Uterus (tissue), 4 donors: ENCODE measurements at places on chromosomes 5 and 9. TPM values are rescaled to one million over a fixed set of nuclear protein-coding genes. Genes with fewer than 3 reads are reported as not detected.

GRCh38 chr5:160175438-160176218 lies 53.7 kb upstream of the FABP6 start:
- peak; percentile 76 for DNase-seq

Gene FOCAD
- 24.1 TPM for total RNA-seq

GRCh38 chr5:141100243-141100805 lies at the start of gene PCDHB3:
Gene PCDHB3 (plus strand): TSS chr5:141100473. CDS start chr5:141100650, 177 bp downstream.
- DNase-seq = peak; percentile 36

DNA sequence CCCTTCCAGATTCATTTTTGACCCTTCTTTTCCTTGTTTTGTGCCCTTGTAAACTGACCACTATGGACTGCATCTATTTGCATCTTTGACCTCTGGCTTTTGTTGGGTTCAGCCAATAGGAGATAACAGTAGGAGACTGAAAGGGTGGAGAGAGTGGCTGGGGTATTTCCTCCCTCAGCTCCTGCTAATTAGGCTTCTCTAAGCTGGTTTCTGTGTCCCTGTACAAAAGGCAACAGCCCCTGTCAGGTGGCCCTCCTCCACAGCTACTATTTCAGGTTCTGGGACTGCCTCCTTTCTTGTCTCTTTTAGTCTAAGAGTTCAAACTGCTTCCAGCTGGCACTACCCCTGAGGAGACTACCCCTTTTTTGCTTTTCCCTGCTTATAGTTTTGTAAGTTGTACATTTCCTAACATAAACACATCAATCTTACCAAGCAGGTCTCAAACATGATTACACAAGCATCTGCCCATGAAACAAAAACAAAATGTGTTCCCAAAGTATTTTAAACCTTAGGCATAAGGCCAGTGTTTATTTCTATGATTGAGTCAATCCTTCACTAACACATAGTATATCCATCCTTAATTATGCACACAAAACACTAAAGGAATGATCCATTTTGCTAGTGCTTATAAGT lies 262.0 kb upstream of the TRPM3 start:
- DNase-seq = no peak

DNA sequence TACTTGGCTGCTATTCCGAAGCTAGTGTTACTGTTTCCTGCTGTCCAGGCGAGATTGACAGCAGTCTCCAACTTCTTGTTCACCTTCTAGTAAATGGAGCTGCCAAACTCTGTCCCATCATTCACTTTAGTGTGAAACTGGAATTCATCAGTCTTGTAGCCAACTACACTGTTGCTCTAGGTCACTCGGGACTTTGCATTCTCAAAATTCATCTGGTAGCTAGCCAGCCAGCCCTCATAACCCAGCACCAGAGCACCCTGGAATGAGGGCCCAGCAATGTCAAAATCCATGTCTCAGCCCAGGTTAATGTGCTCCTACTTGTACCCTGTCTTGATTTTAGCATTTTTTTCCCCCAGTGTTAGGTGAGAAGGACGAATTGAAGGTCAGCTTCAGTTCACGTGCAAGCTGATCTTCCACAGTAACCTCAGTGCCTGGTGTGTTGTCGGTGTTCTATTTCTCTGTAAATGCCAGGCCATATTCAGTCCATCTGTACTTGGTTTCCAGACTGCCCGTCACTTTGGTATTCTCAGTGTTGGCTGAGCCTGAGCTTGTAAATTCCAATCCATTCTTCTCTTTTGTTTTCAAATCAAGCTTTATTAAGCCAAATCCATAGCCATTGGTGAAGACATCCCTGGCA lies 28.9 kb downstream of the ZNF169 start:
- no peak for DNase-seq

GRCh38 chr9:92332577-92333281 lies 7.0 kb downstream of the CENPP start:
- no peak for DNase-seq

- no peak for DNase-seq
Measured at GRCh38 chr9:69981686-69982445, 61.8 kb upstream of the MAMDC2 start.

Gene ITGA1
- total RNA-seq = 41.8 TPM
